ENCODE measurements at places on chromosomes 7 and 10. TPM values are rescaled to one million over a fixed set of nuclear protein-coding genes. Genes with fewer than 3 reads are reported as not detected.
A peak's percentile ranks its signal among the peaks of the same experiment; 100 is the strongest.

MPP7 gene
- 3.7 TPM for total RNA-seq

CYP17A1 gene
- total RNA-seq: not detected

SFRP4 gene
- total RNA-seq: 1.2 TPM

NPC1L1 gene
- total RNA-seq: not detected

PSTK gene
- 9.8 TPM for total RNA-seq

MYO1G gene
- total RNA-seq: 0.41 TPM

ABCB4 gene
- total RNA-seq: 1.2 TPM

BNIP3 gene
- total RNA-seq: 33.0 TPM

HYAL4 gene
- total RNA-seq: not detected

PPP1R9A gene
- 93.3 TPM for total RNA-seq

SPDYE6 gene
- not detected for total RNA-seq

XRCC2 gene
- 2.9 TPM for total RNA-seq

- DNase-seq: no peak
Measured at GRCh38 chr10:101986624-101986971, 69.4 kb downstream of the ARMH3 start.

- DNase-seq: no peak
Measured at GRCh38 chr7:18939771-18940592, 177.5 kb downstream of the TWIST1 start.

- DNase-seq: no peak
Measured at GRCh38 chr7:115812794-115813193, 217.8 kb downstream of the TFEC start.

GRCh38 chr10:30294476-30295240, 54.4 kb downstream of the MTPAP start:
- DNase-seq: no peak

- no peak for DNase-seq
Measured at GRCh38 chr10:125095228-125095627, 65.1 kb downstream of the CTBP2 start.

DNA sequence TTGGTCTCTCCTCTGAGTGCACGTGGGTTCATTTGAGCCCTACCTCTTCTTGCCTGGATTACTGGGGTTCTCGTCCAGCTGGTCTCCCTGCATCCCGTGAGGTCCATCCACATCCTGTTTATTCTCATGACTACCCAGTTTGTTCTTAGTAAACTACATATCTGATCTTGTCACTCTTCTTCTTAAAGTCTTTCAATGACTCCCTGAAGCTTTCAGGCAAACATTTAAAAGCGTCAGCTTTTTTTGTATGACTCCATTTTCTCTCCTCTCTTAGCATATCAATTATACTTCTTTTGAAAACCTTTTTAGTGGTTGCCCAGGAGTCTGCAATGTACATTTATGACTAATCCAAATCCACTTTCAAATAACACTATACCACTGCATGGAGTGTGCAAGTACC, 7.5 kb downstream of the SFXN2 start:
- no peak for DNase-seq

DNA sequence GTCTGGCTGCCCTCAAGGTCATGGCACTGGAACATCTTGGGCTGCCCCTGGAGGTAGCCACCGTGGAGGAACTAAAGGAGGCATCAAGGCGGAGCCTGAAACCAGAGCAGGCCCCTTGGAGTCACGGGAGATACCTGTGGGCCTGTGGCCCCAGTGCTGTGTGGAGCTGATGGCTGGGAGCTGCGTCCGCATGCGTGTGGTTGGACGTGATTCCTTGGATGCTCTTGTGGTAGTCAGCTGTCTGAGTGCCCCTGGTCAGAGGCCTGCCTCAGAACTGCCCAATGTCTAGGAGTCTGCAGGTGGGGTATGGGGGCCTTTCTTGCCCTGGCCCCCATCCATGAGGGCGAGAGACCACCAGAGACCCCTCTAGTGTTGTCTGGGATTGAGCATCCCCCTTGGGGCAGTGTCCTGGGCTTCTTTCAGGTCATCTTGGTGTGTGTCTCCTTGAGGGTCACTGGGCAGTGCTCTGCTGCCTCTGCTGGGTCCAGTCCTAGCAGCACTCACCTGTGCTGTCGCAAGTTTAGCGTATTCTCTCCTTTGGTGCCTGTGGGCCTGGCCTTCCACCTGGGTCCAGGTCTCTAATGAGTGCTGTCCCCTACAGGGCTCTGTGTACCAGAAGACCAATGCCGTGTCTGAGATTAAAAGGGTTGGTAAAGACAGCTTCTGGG, 8.1 kb downstream of the PGAM2 start:
- DNase-seq: no peak

- DNase-seq: no peak
Measured at GRCh38 chr10:42941790-42942189, 135.1 kb upstream of the RET start.

GRCh38 chr7:39240864-39241263, 263.2 kb downstream of the POU6F2 start:
- DNase-seq: no peak

DNA sequence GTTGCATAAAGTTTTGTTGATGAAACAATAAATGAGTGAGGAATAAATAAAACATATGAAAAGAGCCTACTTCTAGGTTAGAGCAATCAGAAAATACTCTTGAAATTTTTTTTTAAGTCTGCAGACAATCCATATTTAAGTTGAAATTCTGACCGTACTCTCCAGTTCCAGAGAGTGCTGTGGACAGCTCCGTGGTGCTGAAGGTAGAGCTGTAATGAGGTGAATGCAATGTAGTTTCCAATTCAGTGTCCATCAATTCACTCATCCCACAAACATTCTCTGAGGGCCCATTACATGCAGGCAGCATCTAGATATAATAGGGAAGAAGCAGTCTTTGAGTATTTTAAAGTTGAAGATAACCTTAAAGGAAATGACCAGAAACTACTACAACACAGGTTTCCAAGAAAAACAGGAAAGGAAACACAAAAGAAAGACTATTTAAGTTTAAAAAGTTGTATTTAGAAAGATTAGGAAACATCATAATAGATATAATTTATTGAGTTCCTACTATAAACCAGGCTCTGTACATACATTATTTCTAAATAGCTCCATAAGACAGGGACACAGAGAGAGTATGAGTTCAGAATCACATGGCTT, 44.0 kb upstream of the CRTAC1 start:
- DNase-seq: no peak

DNA sequence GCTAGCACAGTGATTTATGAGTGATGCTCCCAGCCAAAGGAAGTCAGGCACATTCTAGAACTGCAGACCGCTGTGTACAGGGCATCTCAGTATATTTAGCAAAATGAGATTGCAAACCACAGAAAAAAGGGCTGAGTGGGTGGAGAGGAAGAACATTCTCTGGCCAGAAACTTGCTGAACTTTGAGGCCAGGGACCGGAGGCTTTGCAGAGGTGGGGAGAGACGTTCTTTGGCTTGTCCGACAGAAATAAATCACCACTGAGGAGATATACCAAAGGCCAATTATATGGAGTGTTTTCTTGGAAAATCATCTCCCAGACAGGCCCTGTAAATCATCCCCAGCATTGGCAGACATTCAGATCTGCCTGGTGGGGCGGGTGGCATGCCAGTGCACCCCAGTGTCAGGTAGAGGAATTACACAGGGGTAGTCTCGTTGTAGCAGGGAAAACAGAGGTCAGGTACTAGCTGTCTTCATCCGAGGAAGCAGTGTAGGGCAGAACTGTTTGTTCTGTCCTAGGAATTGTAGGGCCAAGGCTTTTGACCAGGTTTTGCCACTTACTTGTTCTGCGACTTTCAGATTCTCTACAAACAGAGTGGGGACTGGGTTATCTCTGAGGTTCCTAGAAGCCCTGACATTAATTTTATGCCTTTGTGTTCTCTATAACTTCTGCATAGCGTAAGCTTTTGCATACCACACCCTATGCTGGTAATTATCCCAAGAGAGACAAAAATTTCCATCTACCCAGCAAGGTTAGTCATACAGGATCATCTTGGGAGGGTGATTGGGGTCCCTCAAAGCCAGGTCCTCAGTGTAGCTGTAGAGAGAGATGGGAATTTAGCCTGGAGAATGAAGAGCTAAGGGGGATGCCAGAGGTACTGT, 655.6 kb downstream of the LRMDA start:
- DNase-seq: no peak

GRCh38 chr10:43756341-43756740, 107.7 kb upstream of the ZNF32 start:
- no peak for DNase-seq

GRCh38 chr7:27210441-27211083, 10.7 kb upstream of the HOXA13 start:
- no peak for DNase-seq

GRCh38 chr10:59301067-59301754, 61.1 kb downstream of the FAM13C start:
- no peak for DNase-seq

DNA sequence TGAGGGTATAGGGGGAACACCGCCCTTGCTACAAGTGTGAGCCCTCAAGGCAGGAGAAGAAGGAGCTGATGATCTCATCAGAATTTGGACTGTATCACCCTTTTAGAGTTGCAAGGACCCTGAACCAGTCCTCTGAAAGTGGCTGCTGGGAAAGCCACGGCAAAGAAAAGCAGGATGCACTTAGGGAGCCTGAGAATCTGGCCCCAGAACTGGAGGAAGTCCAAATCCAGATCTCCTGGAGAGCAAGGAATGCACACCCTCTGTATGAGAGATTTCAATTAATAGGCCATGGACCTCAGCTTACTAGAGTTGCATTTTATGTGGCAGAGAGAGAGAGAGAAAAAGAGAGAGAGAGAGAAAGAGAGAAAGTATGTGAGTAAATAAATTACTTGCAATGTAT, 662.9 kb downstream of the CCSER2 start:
- DNase-seq: no peak

- no peak for DNase-seq
Measured at GRCh38 chr10:128036746-128037543, 89.3 kb downstream of the MKI67 start.

DNA sequence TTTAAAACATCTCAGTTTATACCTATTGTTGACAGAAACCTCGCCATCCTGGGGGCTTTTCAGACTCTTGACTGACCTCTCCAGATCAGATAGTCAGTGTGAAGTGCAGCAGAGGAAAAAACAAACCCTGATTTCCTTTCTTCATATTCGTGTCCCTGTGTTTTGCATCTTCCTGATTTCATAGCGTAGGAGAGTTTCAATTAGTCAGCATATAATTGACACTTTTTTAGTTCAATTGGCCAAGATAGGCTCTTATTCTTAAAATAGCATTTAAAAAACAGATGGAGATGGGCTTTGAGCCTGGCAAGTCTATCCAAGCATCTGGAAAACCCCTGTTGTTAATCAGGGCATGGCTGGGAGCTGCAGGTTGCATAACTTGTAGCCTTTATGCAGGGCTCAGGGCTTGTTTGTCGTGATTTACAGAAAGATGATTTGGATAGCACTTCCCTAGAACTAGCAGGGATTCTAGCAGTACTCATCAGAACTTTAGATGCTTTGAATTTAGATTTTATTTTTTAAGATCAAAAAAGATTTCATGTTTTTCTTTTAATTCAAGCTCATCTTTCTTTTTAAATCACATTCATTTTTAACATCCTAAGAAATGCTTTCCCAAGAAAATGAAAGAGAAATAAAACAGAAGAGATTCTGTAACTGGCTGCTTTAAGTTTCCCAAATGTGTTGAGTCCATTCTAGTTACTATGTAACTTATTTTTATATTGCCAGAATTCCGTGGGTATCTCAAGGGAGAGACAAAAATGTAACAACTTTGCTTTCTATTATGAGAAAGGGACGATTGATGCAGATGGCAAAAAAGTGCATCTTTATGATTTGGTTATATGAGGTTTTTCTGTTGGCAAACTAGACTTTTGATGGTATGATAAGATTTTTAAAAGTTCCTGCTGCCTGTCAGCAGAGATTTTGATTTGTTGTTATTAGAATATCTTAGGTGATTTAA, 270.8 kb upstream of the FZD8 start:
- no peak for DNase-seq

- no peak for DNase-seq
Measured at GRCh38 chr10:131784363-131785120, 116.3 kb upstream of the PPP2R2D start.

GRCh38 chr10:126058507-126058906, 162.1 kb downstream of the FANK1 start:
- DNase-seq: no peak

DNA sequence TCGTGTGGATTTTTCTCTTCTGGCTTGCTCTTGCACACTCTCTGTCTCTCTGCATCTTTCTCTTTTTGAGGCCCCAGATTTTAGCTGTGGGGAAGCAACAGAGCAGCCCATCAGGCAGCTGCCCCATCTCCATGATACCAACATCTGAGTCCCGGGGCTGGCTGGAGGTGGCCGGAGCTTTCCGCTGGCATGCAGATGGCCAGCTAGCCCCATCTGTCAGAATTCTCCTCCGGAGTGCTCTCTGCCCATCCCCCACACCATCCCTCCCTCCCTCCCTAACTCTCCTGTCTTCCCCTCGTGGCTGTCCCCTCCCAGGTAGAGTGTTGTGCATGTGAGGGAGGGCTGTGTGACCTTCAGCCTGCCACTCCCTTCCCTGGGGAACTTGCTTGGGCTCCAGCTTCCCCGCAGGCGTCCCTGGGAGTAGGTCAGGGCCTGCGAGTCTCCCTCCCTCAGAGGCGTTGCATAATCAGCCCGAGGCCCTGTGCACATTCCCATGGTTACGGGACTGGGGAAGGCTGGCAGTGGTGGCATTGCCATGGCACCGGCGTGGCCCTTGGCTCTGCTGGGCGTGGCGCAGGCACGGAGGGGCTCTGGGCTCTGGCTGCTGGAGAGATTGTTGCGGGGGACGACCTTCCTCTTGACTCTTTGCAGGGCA, 24.7 kb downstream of the GHRHR start:
- peak; percentile 65 for DNase-seq

DNA sequence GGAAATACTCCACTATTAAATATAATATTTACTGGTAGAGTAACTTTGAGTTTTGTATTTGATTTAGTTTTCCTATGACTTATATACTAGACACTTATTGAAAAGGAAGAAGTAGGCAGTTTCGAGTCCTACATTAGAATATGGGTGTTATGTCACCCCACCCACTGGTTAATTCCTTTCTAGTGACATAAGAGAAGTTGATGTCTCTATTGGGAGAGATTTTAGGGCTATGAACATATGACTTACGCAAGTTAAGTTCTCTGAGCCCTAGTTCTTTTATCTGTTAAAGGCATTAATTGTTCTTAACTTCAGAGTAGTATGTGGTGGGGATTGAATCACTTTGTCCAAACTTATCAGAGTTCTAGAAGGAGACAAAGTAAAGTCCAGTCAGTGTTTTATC, 30.5 kb downstream of the CPED1 start:
- no peak for DNase-seq

GRCh38 chr7:17095931-17096330, 202.5 kb upstream of the AHR start:
- no peak for DNase-seq

GRCh38 chr10:129586898-129587443, 119.9 kb downstream of the MGMT start:
- DNase-seq: no peak

GRCh38 chr10:71085689-71086438, 126.5 kb upstream of the UNC5B start:
- DNase-seq: no peak

Measured in frontal cortex (tissue), 4 donors.